ENCODE measurements at places on chromosomes 12 and 14.

DNA sequence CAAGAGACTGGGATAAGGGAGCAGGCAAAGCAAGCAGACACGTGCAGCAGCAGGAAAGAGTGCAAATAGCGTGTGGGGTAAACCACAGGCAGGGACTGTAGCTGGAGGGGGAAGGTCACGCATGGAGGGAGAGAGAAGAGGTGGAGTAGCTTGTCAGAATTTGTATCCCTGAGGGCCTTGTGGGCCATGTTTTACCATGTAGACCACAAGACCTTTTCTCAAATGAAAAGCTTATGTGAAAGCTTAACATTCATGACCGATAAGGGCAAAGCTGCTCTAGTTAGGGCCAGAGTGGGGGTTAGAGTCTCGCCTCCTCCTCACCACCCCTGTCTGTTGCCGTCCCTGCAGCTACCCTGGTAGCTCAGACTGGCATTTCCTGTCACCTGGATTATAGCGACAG is 152.9 kb upstream of the E2F7 start:
- no peak for DNase-seq

DNA sequence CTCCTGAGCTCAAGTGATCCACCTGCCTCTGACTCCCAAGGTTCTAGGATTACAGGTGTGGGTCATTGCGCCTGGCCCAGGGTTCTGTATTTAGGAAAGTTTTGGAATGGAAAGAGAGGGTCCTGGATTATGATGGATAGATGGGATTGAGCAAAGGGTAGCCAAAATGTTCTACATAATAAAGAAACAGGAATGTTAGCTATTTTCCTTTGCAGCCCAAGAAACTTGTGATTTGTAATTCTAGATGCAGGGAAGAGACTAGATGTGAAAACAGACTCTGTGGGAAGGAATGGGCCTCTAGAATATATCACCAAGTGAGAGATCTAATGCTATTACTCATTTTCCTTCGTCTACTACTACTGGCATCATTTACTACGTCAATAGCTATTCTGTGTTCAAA is 29.6 kb upstream of the HELB start:
- no peak for DNase-seq

GRCh38 chr12:57693317-57693658 is 644 bp upstream of the OS9 start:
- DNase-seq = no peak

GRCh38 chr14:21043974-21044618 is 1.9 kb downstream of the RNASE7 start:
- no peak for DNase-seq

- no peak for DNase-seq
These were observed 45.1 kb upstream of the CPM start for GRCh38 chr12:68977909-68978610.

DNA sequence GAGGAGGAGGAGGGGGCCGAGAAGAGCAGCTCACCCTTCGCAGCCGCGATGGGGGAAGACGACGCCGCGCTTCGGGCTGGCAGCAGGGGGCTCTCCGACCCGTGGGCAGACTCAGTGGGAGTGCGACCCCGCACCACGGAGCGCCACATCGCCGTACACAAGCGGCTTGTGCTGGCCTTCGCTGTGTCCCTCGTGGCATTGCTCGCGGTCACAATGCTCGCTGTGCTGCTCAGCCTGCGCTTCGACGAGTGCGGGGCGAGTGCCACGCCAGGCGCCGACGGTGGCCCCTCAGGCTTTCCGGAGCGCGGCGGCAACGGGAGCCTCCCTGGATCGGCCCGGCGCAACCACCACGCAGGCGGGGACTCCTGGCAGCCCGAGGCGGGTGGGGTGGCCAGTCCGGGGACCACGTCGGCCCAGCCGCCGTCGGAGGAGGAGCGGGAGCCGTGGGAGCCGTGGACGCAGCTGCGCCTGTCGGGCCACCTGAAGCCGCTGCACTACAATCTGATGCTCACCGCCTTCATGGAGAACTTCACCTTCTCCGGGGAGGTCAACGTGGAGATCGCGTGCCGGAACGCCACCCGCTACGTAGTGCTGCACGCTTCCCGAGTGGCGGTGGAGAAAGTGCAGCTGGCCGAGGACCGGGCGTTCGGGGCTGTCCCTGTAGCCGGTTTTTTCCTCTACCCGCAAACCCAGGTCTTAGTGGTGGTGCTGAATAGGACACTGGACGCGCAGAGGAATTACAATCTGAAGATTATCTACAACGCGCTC is 745 bp downstream of the TRHDE start:
- no peak for DNase-seq

GRCh38 chr12:18158774-18159557 is 69.0 kb upstream of the RERGL start:
- DNase-seq = no peak

DNA sequence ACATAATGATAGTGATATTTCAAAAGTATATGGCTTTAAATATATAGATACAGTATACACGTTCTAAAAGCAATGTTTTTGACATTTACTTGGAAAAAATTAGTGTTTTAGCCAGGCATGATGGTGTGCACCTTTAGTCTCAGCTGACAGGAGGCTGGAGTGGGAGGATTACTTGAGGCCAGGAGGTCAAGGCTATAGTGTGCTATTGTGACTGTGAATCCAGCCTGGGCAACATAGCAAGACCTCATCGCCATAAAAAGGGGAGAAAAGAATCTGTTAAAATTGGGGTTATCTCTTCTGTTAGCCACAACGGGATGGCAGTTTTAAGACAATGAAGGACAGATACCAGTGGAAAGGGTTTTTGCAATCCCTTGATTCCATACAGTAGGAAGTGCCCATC is 95.2 kb downstream of the PLEKHA5 start:
- DNase-seq = no peak

- DNase-seq = no peak
These were observed 170.4 kb downstream of the DAD1 start for GRCh38 chr14:22418631-22419030.

- no peak for DNase-seq
These were observed 39.0 kb upstream of the LDHB start for GRCh38 chr12:21696625-21697024.

DNA sequence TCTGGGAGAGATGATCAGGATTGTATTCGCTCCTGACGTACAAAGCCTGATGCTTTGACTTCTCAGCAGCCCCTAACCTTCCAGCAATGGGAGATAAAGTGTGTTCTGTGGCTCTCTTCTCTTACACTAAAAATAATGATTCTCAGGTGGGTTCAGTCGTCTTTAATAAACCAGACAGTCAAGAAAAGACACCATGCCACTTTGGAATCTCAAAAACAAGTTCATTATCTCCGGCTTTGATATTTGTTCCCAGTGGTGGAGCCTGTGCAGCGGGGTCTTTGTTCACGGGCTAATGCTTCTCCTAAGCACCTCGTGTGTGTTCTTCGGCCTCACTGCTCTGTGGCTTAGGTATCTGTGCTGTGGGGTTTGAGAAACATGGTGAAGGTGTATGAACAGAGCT is 1.6 kb downstream of the ACVR1B start:
- no peak for DNase-seq

DNA sequence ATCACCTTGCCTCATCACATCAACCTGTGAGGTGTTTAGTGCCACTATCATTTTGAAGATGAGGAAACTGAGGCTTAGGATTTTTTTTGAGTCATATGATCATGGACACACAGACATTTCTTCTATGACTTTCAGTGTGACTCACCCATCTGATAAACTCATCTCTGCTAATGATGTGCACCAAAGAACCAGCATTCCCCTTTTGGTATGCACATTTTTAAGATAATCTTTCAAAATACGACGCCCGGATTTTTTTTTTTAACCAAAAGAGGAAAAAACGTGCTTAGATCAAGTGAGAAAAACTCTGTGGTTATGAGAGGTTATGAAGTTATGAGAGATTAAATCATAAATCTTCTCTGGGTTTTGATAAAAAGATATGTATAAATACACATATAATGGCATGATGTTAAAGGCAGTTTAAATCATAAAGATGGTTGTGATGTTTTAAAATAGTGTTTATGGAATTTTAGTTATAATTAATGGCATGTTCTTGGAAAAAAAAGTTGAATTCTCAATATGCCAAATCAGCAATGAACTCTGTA is 948.1 kb downstream of the TMTC2 start:
- DNase-seq = no peak

DNA sequence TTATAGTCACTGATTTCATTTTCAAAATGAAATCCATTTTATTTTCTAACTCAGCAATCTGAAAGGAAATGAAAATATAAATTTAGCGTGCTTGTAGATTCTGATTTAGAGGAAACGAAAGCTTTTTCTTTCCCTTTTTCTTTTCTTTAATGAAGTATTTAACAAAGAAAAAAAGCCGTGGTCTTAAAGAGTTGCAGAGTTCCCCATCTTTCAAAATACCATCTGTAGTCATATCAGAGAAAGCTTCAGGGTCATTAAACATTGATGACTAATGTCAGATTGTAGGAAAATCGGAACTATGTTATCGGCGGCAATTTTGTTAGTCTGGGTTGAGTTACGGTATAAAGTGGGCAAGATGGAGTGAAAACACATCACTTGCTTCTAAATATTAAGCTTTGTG is 32.3 kb downstream of the DRAM1 start:
- no peak for DNase-seq

DNA sequence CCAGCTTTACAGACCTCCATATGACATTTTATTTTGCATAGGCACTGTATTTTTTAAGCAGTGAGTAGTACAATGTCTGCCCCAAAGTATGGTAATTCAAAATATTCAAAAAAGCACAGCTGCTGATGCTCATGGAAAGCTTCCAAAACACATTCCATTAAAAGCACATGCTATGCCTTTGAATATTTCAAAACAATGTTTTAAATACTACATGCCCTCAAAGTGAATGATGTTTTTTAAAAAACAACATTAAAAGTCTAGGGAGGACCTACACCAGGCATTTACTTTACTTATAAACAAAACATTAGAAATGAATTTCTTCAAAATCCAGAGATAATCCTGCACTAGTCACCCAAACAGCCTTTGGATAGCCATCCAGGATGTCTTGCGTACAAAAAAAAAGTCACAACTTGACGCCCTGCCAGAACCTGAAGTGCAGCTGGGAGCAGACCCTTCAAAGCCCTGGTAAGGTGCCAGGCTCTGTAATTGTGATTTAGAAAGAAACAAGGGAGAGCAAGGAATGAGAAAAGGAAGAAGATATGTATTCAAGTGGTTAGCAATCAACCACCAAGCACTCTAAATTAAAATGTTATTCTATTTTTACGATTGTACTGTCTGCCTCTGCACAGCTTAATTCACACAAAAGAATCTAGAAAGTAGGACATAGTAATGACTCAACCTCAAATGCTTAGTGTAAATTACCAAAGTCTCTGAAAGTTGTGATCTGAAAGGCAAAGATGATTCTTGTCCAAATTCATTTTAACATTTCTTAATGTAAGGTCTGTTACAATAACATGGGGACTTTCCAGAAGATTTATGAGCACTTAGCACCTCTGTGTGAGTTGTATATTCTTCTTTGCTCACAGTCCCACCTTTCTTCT is 31.9 kb downstream of the CEP83 start:
- DNase-seq = no peak

GRCh38 chr14:21024585-21025370 is at the start of gene NDRG2:
Gene NDRG2 (minus strand): TSS chr14:21025061. CDS start chr14:21023315, 1,746 bp downstream.
- DNase-seq = peak; percentile 56

DNA sequence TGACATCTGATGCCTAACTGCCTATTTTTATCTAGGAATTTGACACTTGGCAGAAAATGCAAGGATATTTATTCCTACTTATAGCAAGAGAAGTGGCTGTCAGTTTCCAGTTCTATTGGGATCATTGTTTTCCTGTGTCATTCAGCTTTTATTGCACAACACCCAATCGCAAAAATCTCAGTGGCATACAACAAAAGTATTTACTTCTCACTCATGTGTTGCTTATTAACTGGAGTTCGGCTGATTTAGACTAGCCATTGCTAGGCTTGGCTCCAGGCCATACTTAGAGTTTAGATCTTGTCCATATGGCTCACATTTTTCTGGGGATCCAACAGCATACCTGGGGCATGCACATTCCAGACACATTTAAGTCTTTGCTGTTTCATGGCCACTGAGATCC is 218.6 kb upstream of the SYT1 start:
- DNase-seq = no peak

DNA sequence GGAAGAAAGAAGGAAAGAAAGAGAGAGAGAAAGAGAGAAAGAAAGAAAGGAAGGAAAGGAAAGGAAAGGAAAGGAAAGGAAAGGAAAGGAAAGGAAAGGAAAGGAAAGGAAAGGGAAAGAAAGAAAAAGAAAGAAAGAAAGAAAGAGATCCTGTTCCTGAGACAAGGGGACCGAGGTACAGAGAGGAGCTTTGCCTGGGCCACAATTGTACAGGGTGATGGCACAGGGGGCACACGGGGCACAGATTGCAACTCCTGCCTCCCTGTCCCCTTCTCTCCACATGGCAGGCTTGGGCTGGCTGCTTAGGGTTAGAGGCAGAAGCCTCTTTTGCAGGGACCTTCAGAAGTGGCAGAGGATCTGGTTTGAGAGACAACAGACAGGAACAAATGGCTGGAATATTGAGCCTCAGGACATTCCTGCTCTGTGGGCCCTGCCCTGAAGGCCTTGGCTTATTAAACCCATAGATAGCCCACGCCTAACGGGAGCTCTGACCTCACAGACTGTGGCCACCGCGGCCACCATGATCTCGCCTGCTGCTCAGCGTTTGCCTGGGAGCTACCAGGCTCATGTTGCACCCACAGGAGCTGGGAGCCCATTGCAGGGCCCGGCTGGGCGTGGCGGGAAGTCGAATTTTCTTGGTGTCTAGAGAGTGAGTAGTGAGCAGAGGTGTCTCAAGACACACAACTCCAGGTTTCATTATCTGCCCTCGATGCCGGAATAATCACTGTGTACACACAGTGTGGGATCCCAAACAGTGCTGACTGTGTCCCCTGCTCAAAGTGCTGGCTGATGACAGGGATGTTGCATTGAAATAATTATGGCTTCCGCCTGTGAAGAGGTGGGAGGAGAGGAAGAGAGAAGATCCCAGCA is 147.9 kb upstream of the NCOR2 start:
- DNase-seq = no peak

GRCh38 chr14:20306079-20306423 is 300 bp upstream of the TTC5 start:
- no peak for DNase-seq

- DNase-seq = no peak
These were observed 250.2 kb upstream of the OR4E1 start for GRCh38 chr14:21923820-21924219.

- DNase-seq = no peak
These were observed 22.4 kb upstream of the CCDC63 start for GRCh38 chr12:110824342-110824741.

DNA sequence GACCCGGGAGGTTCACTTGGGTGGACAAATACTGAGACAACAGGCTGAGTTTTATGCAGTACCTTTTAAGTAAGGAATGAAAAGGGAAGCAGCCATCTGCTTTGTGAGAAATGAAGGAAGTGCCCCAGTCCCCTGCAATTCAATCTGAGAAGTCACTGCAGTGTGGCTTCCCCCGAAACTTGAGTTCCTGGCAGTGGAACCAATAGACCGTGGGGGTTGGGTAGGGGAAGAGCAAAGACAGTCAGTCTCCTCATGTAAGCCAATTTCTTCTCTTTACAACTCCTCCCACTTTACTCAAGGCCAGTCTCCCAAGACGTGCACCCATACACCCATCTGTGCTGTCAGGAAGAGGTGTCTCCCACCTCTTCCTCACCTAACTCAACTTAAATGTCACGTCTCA is 206.5 kb downstream of the BCAT1 start:
- no peak for DNase-seq
